Stimulated activated CD4-positive, alpha-beta T cell treated with anti-CD3 and anti-CD28 coated beads, Interleukin-4, amount 100 ng/mL, for 4 hours (primary cell): ENCODE measurements at places on chromosomes 12 and 14.

DNA sequence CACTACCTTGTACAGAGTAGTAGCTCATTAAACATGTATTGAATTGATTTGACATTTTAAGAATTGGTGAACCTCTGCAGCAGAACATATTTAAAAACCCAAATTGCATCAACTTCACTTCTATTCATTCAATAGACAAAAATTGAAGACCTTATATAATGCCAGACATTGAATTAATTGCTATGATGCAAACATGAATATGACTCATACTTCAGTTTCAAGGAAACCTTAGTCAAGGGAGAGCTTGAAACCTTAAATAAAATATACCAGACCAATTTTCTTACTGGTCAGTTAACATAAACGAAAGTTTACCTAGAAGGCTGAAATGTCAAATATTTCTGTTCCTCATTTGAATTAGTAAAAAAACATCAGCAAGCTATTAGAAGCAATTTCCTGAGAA, 5.0 kb upstream of the MGAT4C start:
- no peak for DNase-seq

DNA sequence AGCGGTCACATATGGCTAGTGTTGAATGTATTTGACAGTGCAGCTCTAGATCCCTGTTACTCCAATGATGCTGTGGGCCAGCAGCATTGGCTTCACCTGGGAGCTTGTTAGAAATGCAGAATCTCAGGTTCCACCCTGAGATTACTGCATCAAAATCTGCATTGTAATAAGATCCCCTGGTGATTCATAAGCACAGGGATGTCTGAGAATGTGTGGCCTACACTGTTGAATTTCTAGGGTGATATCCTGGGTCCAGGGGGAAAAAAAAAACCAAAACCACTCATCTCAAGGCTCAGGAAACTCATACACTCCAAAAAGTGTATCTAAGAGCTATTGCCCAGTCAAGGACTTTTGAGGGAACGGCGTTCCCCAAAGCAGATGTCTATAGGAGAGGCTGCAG, 196.8 kb downstream of the PPM1H start:
- no peak for DNase-seq

DNA sequence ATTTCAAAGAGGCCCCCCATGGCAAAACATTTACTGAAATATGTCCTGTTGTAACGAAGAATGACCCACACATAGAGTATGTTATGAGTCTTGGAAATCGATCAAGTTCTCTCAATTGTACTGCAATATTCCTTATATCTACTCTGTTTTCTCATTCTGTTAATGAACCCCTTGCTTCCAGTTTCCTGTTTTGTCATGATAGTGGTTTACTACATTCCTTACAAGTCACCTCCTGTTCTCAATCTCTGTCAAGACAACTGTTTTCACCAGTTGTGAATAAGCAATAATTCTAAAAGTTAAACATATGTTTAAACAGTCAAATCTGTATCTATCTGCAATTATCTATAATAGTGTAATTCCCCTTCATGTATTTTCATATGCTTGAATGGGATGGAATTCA, 16.4 kb upstream of the ARID2 start:
- no peak for DNase-seq

DNA sequence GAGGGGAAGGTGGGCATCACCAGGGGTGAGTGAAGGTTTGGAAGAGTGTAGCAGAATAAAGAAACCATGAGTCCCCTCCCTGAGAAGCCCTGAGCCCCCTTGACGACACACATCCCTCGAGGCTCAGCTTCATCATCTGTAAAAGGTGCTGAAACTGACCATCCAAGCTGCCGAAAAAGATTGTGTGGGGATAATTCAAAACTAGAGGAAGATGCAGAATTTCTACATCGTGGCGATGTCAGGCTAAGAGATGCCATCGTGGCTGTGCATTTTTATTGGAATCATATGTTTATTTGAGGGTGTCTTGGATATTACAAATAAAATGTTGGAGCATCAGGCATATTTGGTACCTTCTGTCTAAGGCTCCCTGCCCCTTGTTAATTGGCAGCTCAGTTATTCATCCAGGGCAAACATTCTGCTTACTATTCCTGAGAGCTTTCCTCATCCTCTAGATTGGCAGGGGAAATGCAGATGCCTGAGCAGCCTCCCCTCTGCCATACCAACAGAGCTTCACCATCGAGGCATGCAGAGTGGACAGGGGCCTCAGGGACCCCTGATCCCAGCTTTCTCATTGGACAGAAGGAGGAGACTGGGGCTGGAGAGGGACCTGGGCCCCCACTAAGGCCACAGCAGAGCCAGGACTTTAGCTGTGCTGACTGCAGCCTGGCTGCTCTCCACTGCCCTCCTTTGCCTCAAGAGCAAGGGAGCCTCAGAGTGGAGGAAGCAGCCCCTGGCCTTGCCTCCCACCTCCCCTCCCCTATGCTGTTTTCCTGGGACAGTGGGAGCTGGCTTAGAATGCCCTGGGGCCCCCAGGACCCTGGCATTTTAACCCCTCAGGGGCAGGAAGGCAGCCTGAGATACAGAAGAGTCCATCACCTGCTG, 7.0 kb downstream of the SERPINA1 start:
- no peak for DNase-seq

DNA sequence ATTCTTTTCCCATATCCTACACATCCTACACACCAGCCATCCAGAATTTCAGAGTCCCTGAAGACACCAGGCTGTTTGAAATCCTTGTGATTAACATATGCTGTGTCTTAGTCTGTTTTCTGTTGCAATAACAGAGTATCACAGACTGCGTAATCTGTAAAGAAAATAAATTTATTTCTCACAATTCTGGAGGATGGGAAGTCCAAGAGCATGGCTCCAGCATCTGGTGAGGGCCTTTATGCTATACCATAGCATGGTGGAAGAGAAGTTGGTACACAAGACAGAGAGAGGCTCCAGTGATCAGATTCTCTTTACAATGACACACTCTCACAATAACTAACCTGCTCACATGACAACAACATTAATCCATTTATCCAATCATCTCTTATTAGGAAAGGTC, 4.1 kb downstream of the ART4 start:
- no peak for DNase-seq

DNA sequence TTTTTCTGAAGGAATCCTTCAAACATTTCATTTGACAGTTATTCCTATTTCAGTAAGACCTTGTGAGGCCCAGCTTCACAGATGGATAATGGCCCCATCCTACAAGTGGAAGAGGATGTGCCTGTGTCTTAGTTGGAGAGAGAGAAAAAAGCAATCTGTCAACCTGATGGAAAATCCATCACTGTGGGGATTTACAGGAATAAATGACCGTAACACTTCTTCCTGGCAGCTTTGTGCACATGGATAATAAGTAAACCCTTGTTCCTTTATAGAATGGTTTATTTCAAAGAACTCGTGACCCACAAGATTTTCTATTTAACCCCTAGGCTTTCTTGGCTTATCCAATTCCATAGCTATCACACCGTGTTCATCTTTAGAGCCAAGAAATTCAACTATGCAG, 121.4 kb upstream of the PCED1B start:
- DNase-seq: no peak

- DNase-seq: no peak
Observed at GRCh38 chr12:15756822-15757221, 32.4 kb downstream of the EPS8 start.

DNA sequence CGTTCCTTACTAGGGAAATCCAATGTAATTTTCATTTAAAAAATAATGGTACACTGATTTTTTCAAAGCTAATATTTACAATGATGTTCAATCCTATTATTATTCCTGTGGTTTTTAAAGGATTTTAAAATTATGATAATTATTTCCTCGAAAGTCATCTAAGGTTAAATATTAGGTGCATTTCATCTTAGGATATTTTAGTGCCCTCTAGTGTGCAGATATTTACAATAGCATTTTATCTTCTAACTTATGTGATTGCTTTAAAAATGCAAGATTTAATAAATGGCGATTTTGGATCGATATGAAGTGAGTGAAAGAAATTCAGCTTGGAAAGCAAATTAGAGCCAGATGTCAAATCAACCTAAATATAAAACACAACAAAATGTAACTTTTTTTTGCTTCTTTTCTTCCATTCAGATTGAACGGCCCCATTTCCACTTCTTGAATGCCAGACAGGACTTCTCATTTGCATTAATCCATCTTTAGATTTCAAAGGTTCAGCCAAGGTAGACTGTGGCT, 293.5 kb downstream of the SLC6A15 start:
- DNase-seq: no peak

- no peak for DNase-seq
Observed at GRCh38 chr14:103930051-103930604, 1.9 kb downstream of the TDRD9 start.

DNA sequence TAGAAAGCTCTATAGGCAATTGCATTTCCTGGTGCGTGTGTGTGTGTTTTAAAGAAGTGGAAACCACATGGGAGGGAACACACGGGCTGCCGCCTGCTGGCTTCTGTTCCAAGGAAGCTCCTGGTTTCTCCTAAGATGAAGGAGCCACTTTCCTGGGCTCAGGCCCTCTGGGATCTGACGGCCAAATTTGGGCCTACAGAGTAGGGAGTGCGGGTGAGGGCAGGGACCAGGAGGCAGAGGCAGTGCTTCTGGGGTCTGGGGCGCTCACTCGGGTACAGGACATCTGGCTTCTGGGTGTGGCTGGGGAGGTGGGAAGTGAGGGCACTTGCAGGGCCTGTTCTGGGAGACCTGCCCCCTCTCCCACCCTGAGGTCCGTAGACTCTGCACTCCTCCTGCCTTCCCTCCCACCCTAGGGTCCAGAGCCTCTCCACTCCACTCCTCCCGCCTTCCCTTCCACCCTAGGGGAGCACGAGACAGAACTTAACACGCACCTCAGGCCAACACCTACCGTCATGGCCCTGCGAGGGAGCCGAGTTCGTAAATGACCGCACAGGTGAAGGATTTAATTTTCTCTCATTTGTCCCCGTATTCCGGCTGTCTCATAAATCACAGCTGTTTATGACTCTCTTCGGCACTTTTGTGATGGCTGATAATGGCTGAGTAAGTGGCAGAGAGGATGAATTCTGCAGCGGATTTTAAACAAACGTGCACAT, 127.7 kb downstream of the KIF26A start:
- no peak for DNase-seq

DNA sequence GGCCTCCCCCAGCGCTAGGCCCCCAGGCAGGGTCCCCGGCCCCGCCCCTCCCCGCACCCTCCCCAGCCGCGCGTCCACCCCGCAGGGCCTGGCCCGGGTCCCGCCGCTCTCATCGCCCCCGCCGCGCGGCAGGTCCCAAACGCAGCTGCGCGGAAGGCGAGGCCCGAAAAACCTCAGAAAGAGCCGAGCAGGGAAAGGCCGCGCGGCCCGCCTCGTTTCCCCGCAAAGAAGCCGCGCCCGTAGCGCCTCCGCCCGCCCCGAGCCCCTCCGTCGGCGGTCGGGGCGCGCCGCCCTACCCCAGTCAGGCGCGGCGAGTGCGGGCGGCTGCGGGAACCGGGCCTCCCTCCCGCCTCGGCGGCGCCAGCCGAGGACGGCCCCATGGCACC, 324 bp downstream of the POLE start:
- DNase-seq: peak; percentile 2

DNA sequence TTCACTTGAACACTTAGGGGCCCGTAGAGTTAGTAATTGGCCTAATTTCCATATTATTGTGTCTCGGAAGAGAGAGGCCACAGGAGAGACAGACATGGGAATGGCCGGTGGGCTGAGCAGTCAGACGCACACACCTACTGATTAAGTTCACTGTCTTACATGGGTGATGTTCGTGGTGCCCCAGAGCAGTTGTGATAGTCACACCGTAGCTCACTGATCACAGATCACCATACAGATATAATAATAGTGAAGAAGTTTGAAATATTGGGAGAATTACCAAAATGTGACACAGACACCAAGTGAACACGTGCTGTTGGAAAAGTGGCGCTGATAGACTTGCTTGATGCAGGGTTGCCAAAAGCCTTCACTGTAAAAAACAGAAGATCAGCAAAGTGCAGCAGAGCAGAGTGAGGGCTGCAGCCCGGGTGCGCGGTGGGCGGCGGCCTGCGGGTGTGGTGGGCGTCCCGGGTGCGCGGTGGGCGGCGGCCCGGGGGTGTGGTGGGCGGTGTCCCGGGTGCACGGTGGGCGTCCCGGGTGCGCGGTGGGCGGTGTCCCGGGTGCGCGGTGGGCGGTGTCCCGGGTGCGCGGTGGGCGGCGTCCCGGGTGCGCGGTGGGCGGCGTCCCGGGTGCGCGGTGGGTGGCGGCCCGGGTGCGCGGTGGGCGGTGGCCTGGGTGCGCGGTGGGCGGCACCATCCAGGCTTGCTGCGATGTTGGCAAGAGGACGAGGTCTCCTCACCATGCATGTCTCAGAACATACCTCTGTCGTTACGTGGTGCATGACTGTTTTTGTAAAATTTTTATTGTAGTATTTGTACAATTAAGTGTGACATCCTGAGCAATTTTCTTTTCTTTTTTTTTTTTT, 34.3 kb upstream of the TEX22 start:
- DNase-seq: peak; percentile 32

GRCh38 chr12:105993766-105994555, 144.8 kb downstream of the NUAK1 start:
- DNase-seq: no peak

DNA sequence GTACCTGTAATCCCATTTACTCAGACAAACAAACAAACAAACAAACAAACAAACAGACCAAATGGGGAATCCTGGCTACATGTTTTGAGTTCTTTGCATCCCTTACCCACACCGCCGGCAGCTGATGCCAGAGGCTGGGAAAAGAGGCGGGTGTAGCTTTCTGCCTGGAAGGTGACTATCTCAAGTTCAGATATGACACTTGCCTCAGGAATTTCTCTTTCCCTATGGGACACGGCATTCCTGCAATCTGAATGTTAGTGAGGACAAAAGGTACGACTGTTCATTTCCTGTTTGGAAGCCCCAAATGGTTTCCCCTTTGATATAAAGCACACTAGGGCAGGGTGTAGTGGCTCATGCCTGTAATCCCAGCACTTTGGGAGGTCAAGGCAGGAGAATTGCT, 2.9 kb downstream of the MYL2 start:
- DNase-seq: no peak

DNA sequence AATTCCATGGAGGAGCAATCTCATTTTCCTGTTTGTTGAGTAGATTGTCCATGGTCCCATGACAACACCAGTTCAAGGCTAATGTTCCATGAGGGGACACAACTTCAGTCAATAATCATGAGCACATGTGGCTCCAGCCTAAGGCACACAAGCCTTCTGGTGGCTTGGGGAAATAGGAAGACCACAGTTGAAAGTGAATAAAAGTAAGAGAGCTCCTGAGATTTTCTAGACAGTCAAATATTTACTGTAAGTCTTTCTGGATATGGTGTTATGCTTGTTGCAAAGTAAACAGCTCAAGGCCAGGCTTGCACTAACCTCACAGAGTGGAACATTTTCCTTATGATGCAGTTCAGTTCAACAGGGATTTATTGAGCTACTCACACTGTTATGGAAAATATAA, 206.9 kb upstream of the SLC38A2 start:
- no peak for DNase-seq

- no peak for DNase-seq
Observed at GRCh38 chr12:2876431-2877046, 435 bp downstream of the FOXM1 start.

GRCh38 chr12:100159391-100160104, 16.9 kb upstream of the BLTP3B start:
- no peak for DNase-seq

DNA sequence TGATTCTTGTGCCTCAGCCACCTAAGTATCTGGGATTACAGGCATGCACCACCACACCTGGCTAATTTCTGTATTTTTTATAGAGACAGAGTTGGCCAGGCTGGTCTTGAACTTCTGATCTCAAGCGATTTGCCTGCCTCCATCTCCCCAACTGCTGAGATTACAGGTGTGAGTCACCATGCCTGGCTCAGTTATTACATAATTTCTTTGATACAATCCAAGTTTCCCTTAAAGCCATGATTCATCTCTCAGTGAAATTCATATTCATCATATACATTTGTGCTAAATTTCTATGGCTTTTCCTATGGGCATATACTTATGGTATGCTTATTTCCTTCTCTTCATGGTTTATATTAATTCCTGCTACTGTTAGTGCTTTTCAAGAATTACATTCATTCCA, 29.1 kb upstream of the PZP start:
- DNase-seq: no peak
